Activated gamma-delta T cell treated with Interleukin-2 at 50 U/mL for 16 hours (primary cell): ENCODE measurements at places on chromosomes 1 and 21.

DNA sequence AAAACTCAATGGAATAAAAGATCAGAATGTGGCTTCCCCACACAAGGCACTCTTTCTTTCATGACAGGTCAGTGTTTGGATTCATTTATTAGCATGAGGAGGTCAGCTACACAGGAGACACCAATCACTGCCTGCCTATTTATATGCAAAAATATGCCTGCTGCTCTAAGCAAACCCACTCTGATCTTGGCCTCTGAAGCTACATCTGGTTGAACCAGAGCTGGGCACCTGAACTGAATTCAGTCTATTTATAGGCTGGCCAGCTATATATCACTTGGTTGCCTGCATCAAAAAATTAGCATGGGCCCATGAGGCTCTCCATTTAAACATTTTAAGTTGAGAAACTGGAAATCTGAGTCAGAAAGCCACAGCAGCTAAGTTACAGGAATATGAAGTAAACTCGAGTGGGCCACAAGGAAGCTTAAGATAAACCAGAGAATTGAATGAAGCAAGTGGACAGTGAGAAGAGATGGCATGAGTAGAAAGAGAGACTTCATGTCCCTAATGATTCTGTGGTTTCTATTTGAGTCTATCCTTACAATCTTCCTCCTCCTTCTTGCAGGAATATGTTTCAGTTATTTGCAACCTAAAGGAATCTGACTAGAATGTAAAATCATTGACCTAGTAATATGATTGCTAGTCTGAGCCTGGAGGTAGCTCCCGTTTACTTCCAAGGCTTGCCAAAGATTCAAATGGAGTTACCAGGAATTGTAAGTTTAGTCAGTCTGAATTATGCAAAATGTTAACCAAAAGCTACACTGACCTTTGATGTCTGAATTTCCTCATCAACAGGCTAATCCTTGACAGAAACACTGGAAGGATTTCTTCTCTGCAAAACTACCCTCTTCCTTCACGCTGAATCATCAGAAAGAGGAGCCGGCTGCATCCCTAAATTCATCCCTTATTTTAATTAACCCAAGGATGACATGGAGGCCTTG, 17.7 kb downstream of the DDAH1 start:
- DNase-seq = no peak

GRCh38 chr1:178821134-178821866, 49.6 kb downstream of the ANGPTL1 start:
- DNase-seq = no peak

- no peak for DNase-seq
Measured at GRCh38 chr1:184219414-184219813, 167.4 kb upstream of the C1orf21 start.

DNA sequence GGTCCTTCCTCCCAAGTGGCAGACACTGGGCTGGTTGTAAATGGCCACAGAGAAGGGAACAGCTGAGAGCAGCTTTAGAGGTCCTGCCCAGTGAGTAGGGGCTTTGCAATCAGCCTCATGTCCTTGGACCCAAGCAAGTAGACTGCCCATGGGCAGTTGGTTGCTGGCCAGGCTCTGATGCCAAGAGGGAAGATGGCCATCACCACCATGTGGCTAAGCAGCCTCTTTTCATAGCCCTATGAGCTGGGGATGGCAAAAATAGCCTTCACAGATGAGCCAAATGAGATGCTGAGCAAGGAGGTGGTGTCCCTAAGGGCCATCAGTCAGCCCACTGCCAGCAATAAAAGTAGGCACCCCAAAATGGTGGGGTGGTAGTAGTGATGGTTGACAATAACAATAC, 3.2 kb downstream of the DISP3 start:
- no peak for DNase-seq

DNA sequence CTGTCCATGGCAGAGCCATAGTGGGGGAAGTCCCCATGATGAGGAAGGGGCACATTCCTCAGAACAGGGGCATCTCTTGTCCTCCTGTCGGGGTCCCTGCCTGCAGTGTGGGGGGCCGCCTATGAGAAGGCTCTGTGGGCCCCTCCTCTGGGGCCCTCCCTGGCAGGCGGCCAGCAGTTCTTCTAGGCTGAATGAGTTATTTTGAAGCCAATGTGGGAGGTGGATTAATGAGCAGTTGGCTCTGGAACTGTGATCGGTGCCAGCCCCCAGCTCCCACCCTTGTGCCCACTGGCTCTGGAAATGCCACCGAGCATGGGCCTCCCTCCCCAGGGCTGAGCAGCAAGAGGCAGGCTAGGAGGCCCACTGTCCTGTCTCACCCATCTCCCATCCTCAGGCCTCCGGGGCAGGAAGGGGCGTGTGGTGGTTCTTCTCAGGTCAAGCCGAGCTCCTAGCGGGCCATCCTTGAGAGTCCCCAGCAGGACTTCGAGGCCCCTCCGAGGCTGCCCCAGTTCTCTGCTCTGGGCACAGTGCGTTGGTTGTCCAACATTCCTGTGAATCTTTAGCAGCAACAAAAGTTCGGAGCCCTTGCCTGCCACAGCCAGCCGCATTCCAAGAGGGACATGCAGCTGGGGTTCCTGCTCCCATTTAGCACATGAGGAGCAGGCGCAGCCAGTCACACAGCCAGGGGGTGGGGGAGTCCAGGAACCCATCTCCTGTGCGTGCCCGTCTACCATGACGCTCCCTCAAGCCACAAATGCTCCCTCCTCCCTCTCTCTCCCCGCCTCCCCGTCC, 57.2 kb downstream of the EDN2 start:
- DNase-seq = no peak

DNA sequence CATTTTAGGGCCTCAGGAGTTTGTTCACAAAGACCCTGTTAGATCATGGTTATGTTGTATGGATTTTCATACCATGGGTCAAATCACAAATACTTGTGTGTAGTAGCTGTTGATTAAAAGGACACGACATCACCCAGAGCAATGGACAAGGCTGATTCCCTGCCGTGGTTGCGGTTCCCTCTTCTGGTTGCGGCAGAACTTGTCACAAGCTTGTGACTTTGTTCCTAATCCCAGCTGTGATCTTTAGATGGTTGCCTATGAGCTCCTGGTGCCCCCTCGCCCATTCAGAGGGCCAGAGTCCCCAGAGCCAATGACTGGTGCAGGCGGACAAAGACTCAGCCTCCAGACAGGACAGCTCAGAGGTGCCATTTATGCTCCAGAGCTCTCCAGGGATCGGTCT, 11.8 kb upstream of the SDHB start:
- no peak for DNase-seq
